ENCODE measurements at places on chromosomes 7 and 10.
A peak's percentile ranks its signal among the peaks of the same experiment; 100 is the strongest.

- no peak for DNase-seq
Observed at GRCh38 chr7:69787736-69788431, 189.6 kb downstream of the AUTS2 start.

- no peak for DNase-seq
Observed at GRCh38 chr7:108650467-108650866, 80.8 kb downstream of the DNAJB9 start.

- DNase-seq, result no peak
Observed at GRCh38 chr7:130887957-130888371, 154.0 kb upstream of the KLF14 start.

DNA sequence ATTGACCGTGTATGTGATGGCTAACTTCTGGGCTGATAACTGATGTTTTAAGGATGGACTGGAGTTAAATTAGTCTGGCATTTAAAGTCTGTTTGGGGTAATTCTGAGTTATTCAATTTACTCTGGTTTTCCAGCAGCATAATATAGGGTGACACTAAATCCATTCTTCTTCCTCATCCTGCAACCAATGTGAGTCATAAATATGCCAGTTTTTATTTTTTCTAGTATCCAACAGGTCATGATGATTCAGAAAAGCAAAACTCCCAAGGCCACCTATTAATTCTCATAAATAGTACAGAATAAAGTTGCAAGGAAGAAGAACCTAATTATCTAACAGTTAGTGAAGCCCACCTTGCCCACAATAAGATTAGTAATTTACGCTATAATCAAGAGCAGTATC, 7.5 kb upstream of the EPHB6 start:
- DNase-seq, result no peak

- no peak for DNase-seq
Observed at GRCh38 chr10:94008526-94008925, 14.8 kb downstream of the PLCE1 start.

GRCh38 chr7:109930049-109930448, 1160.9 kb upstream of the LRRN3 start:
- no peak for DNase-seq

GRCh38 chr7:139471740-139472353, 11.6 kb downstream of the KLRG2 start:
- DNase-seq, result no peak

- DNase-seq, result no peak
Observed at GRCh38 chr10:60139798-60140566, 233.6 kb upstream of the CCDC6 start.

- no peak for DNase-seq
Observed at GRCh38 chr10:36450380-36450779, 675.0 kb upstream of the ANKRD30A start.

DNA sequence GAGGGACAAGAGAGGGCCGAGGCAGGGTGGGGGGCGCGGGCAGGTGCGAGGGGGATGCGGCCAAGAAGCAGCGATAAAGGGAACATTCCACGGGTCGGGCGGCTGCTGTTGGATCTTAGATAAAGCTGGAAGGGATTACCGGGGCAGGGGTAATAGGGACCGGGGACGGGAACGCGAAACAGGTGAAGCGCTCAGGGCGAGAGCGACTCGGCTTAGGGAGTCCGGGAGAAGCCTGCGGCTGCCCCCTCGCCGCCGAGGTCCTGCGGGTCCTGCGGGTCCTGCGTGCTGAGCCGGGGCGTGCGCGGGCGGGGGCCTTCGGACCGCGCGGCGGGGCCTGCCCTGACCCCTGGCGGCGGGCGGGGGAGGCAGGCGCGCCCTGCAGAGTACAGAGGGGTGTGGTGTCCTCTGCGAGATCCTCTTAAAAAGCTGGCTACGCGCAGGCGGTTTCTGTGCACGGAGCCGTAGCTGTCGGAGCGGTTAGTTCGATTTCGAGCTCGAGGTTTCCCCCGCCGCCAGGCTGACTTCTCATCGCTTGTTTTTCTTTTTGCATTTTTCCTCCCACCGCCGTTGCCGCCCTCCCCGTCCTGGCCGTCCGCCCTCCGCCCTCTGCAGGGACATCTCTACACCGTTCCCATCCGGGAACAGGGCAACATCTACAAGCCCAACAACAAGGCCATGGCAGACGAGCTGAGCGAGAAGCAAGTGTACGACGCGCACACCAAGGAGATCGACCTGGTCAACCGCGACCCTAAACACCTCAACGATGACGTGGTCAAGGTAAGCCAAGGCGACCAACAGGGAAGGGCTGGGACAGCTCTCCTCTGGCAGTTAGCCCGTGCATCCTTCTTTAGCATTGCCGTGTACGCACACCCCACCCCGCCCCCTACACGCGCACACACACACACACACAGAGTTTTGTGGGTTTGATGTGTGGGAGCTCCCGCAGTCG, 1.4 kb downstream of the CAV1 start:
- DNase-seq, result peak; percentile 24

- no peak for DNase-seq
Observed at GRCh38 chr7:157558516-157558874, 221.7 kb downstream of the DNAJB6 start.

DNA sequence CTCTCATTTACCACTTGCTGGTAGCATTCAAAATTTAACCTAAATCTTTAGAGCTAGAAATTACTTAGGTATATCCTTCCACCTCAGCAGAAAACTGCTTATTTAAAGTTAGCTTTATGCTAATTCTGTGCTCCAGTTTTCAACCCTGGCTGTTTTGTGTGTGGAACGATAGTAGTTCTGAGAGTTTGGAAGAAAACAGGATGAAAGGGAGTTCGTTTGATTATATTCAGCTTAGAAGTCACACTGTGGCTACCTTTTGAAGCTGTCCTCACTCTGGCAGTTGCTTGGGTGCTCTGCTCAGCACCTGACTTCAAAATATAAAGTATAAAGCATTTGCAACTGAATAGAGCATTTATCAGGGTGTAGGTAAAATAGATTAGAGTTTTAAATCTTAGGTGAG, 2.6 kb upstream of the ASCC1 start:
- DNase-seq, result no peak

GRCh38 chr7:103859709-103860108, 129.7 kb downstream of the RELN start:
- DNase-seq, result no peak

Data from activated CD4-positive, alpha-beta T cell treated with anti-CD3 and anti-CD28 coated beads, Interleukin-2, amount 50 U/mL, for 24 hours (primary cell).